ENCODE measurements at places on chromosomes 7 and 10. TPM values are rescaled to one million over a fixed set of nuclear protein-coding genes. Genes with fewer than 3 reads are reported as not detected.

Gene MET
- polyA plus RNA-seq, result 0.79 TPM

Gene PLEKHA8
- polyA plus RNA-seq, result 3.1 TPM

Gene KLLN
- 0.36 TPM for polyA plus RNA-seq

Gene NODAL
- polyA plus RNA-seq, result not detected

Gene ZNF273
- polyA plus RNA-seq, result 5.8 TPM

DNA sequence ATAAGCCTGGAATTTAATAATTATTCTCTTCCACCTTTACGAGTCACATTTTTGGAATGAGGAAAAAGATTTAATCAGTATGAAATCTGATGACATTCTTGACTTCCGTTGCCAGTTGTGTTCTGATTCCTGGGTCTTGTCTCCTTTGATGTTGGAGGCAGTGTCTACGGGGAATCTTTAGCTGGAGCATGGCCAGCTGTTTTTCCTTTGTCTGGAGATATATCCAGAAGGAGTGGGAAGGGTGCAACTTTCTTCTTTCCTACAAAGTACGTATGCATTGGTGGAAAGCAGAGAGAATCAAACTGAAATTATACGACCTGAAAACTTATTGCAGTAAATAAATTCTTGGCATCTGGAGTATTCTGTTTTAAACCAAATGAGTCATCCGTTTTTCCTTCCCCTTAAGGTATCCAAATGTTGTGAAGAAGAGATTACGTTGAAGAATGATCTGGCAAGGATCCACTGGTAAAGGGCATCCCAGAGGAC, 6.9 kb upstream of the GNG11 start:
- DNase-seq, result no peak

GRCh38 chr7:137547485-137547884, 204.0 kb upstream of the PTN start:
- DNase-seq, result no peak

DNA sequence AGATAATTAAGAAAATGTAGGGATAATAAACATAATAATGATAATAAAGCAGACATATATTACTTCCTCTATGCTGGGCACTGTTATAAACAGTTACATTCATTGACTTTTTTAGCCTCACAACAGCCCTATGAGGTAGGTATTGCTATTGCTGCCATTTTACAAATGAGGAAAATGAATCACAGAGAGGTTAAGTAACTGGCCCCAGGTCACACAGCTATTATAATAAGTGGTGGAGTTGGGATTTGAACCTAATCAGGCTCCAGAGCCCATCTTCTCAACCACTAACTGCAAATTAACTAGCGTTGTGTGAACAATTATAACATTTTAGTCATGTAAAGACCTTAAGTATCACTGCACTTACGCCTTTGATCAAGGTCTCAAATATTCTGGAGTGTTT, 62.5 kb upstream of the PIK3CG start:
- DNase-seq, result no peak

DNA sequence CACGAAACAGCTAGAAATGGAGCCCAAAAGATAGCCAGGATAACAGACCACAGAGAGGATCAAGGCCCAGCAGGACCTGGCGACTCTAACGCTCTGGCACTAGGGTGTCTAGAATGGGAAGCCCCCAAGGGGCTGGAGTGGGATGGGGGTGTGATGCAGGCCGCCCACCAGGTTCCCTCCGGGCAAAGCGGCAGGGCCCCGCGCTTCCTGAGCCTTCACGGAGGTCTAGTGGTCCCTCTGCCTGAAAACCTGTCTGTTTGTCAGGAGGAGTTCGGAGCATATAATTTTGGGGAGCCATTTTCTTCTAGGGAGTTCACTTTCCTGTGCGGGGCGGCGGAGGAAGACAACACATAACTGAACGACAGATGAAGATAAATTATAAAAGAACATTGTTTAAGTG, 48.2 kb upstream of the FXYD4 start:
- no peak for DNase-seq

DNA sequence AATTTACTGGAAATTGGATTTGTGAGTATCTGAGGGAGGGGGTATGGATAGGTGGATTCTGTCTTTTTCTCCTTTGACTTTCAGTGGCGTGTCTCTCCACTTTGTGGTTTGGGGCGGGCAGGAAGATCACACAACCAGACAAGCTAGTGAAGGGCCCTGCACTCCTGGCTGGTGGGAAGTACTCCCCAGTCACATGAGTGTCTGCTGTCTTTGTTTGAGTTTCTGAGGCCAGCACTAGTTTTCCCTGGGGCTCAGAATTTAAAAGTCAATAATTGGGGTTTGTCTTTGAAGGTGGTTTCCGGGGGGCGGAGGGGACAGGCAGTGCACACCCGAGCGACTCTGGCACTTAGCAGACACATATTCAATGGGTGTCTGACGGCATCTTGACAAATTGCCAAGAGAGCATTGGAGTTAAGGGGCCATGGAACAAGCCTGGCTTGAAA, 120.1 kb downstream of the WDFY4 start:
- no peak for DNase-seq
